ENCODE measurements at places on chromosomes 2 and 18. TPM values are rescaled to one million over a fixed set of nuclear protein-coding genes. Genes with fewer than 3 reads are reported as not detected.

DNA sequence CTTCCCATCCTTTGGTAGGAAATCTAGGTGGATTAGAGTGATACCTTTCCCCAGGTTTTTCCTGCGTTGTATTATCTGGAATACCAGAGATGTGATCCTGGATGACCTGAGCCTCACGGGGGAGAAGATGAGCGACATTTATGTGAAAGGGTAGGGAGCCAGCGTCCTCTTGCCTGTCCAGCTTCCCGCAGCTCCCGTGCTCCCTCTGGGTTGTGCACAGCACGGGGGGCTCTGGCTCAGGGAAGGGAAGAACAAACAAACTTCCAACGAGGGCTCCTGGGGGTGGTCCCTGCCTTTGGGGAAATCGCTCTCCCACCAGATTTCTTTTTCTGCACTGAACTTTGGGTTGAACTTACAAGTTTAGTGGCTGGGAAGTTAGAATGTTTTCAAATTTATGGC lies 215.7 kb downstream of the DYSF start:
- no peaks in the 10 kb centered on the region for H3K4me1 ChIP-seq
- no peaks in the 10 kb centered on the region for H3K36me3 ChIP-seq
- no peaks in the 10 kb centered on the region for H3K27me3 ChIP-seq
- DNase-seq: no peak
- no peak overlapping the region for H3K27ac ChIP-seq

DNA sequence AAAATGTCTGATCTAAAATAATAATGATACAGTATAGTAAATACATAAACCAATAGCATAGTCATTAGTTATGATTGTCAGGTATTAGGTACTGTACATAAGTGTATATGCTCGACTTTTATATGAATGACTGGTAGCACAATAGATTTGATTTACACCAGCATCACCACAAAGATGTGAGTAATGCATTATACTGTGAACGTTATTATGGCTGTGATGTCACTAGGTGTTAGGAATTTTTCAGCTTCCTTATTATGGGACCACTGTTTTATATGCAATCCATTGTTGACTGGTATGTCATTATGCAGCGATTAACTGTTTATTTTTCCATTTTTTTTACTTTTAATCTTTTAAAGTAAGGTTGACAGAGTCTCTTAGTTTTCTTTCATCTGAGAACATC lies 23.7 kb downstream of the ATP9B start:
- peaks cover 33% of the 10 kb centered on the region for H3K4me1 ChIP-seq
- no peaks in the 10 kb centered on the region for H3K27me3 ChIP-seq
- H3K36me3 ChIP-seq: peaks cover 28% of the 10 kb centered on the region
- no peak overlapping the region for H3K4me3 ChIP-seq
- DNase-seq: no peak

Gene TOGARAM2
- 2.7 TPM for total RNA-seq

DNA sequence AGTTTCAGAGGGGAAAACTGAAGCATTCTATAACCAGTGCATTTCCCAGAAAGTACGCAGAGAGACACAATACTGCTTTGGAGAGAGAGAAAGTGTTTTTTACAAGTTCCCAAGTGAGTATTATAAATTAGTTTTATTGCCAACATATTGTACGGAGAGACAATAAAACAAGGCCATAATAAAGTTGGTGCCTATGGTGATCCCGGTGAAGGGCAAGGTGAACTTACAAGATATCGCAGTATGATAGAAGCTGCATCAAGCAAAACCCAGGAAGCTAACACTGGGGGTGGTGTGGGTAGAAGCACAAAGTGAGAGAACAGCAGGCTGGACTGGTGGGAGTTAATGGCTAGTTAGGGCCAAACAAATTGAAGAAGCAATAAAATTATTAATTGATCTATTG lies 7.5 kb downstream of the TMSB10 start:
- H3K27ac ChIP-seq: no peak overlapping the region
- H3K4me3 ChIP-seq: no peak overlapping the region
- peaks cover 41% of the 10 kb centered on the region for H3K4me1 ChIP-seq
- H3K36me3 ChIP-seq: peaks cover 21% of the 10 kb centered on the region

- H3K4me1 ChIP-seq: peaks cover 53% of the 10 kb centered on the region
- H3K27me3 ChIP-seq: no peaks in the 10 kb centered on the region
- H3K36me3 ChIP-seq: no peaks in the 10 kb centered on the region
- peak overlapping the region; percentile 35 for H3K4me3 ChIP-seq
- DNase-seq: no peak
- peak overlapping the region; percentile 81 for H3K27ac ChIP-seq
These were observed 6.8 kb upstream of the ARHGAP25 start for GRCh38 chr2:68727683-68728375.

DNA sequence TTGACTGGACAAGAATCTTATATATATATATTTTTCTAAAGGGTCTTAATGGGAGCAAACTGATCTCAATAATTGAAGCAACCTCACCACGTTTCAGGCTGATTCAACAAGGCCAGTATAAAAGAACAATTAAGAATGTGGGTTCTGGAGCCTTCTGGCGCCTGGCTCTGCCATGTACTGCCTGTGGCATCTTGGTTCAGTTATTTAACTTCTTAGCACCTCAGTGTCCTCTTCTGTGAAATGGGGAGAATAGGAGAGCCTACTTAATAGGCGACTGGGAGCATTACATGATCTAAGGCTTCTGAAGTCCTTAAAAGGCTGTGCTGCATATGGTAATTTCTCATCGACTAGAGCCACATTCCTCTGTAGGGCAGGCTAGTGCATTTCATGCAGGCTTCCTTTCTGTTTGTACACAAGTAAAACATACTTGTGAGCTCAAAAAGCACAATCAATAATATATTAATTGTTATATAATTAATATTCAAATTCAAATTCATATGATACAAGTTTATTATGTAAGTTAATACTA lies 118.4 kb upstream of the LYPD1 start:
- H3K36me3 ChIP-seq: no peaks in the 10 kb centered on the region
- DNase-seq: no peak
- H3K27ac ChIP-seq: no peak overlapping the region
- H3K4me1 ChIP-seq: no peaks in the 10 kb centered on the region
- H3K27me3 ChIP-seq: no peaks in the 10 kb centered on the region

GRCh38 chr2:161725297-161725696 lies 101.1 kb downstream of the SLC4A10 start:
- H3K27me3 ChIP-seq: peaks cover 8% of the 10 kb centered on the region
- H3K36me3 ChIP-seq: no peaks in the 10 kb centered on the region
- H3K4me3 ChIP-seq: no peak overlapping the region
- H3K27ac ChIP-seq: no peak overlapping the region

Gene GPR17
- total RNA-seq: not detected

Gene KIF3C
- total RNA-seq: 3.8 TPM

DNA sequence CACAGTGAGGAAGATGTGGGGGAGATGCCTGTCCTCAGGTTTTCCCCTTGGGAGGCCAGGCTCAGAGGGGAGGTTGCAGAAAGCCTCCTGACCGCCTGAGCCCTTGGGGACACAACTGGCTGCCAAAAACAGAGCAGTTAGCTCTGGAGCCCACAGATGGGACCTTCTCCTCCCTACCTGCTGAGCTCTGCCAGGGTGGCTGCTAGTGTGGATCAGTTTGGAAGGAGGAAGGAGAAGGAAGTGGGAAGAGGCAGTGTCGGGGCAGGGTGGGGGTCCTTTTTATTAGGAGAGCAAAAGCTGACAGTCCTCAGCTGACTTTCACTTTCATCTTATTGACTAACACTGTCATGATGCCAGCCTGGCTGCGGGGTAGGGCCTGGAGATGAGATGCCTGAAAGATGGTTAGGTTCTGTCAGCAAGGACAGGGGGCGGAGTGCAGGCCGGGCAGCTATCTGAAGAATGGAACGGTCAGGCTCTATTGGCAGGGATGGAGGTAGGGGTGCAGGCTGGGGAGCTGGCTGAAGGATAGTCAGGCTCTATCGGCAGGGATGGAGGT lies 188.5 kb upstream of the HDAC4 start:
- H3K27ac ChIP-seq: no peak overlapping the region
- H3K4me1 ChIP-seq: no peaks in the 10 kb centered on the region
- no peaks in the 10 kb centered on the region for H3K36me3 ChIP-seq
- H3K27me3 ChIP-seq: peaks cover 2% of the 10 kb centered on the region
- DNase-seq: no peak

DNA sequence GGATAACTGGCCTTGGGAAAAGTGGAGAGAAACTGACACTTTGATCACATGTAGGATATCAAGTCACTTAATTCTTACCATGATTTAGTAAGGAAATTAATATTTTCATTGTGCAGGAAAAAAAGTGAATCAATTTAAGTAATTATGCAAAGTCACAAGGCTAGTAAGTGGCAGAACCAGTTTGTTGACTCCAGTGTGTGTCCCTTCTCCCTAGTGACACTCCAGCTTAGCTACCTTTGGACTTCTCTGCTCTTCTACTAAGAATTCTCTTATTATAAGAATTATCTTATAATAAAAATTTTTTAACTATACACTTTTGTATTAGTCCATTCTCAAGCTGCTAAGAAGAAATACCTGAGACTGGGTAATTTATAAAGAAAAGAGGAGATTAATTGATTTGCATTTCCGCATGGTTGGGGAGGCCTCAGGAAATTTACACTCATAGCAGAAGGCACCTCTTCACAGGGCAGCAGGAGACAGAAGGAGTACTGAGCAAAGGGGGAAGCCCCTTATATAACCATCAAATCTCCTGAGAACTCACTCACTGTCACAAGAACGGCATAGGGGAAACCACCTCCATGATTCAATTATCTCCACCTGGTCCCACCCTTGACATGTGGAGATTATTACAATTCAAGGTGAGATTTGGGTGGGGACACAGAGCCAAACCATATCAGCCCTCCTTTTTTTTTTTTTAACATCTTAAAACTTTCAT lies 13.6 kb downstream of the COL4A4 start:
- no peaks in the 10 kb centered on the region for H3K36me3 ChIP-seq
- no peak overlapping the region for H3K4me3 ChIP-seq
- H3K27me3 ChIP-seq: peaks cover 18% of the 10 kb centered on the region
- H3K4me1 ChIP-seq: no peaks in the 10 kb centered on the region
- no peak overlapping the region for H3K27ac ChIP-seq

- no peak overlapping the region for H3K4me3 ChIP-seq
- H3K27ac ChIP-seq: no peak overlapping the region
- H3K4me1 ChIP-seq: no peaks in the 10 kb centered on the region
- H3K27me3 ChIP-seq: no peaks in the 10 kb centered on the region
- H3K36me3 ChIP-seq: no peaks in the 10 kb centered on the region
- no peak for DNase-seq
These were observed 10.7 kb upstream of the WDSUB1 start for GRCh38 chr2:159297042-159297707.

GRCh38 chr2:239726091-239726591 lies 299.0 kb downstream of the NDUFA10 start:
- DNase-seq: no peak
- H3K27me3 ChIP-seq: no peaks in the 10 kb centered on the region
- no peak overlapping the region for H3K27ac ChIP-seq
- no peaks in the 10 kb centered on the region for H3K36me3 ChIP-seq
- no peak overlapping the region for H3K4me3 ChIP-seq

Gene IKZF2
- 28.7 TPM for total RNA-seq

DNA sequence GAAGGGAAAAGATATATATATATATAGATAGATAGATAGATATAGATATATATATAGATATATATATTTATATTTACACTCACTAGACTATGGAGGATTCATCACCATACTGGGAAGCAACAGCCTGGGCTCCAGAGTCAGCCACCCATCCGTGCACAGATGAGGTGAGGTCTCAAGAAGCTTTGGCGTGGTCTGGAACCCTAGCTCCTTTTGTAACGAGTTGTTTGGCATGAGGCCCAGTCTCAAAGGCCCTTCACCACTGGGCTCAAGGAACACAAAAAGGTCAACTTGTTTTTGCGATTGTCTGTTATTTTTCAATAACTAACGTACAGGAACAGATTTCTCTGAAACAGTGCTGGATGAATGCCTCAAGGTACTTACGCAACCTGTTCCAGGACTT lies 448.7 kb downstream of the CMPK2 start:
- H3K36me3 ChIP-seq: no peaks in the 10 kb centered on the region
- no peaks in the 10 kb centered on the region for H3K27me3 ChIP-seq
- DNase-seq: no peak
- no peaks in the 10 kb centered on the region for H3K4me1 ChIP-seq
- no peak overlapping the region for H3K4me3 ChIP-seq

Gene NPAS2
- 15.2 TPM for total RNA-seq

DNA sequence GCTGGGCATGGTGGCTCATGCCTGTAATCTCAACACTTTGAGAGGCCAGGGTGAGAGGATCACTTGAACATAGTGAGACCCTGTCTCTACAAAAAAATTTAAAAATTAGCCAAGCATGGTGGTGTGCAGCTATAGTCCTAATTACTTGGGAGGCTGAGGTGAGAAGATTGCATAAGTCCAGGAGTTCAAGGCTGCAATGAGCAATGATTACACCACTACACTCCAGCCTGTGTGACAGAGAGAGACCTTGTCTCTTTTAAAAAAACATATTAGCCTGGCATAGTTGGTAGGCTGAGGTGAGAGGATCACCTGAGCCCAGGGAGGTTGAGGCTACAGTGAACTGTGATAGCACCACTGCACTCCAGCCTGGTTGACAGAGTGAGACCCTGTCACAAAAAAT lies 13.7 kb downstream of the TRAPPC8 start:
- no peaks in the 10 kb centered on the region for H3K27me3 ChIP-seq
- H3K36me3 ChIP-seq: peaks cover 23% of the 10 kb centered on the region
- no peak overlapping the region for H3K4me3 ChIP-seq
- H3K4me1 ChIP-seq: peaks cover 12% of the 10 kb centered on the region

- H3K4me3 ChIP-seq: no peak overlapping the region
- H3K36me3 ChIP-seq: no peaks in the 10 kb centered on the region
- H3K27me3 ChIP-seq: peaks cover 4% of the 10 kb centered on the region
- no peak for DNase-seq
These were observed 18.6 kb downstream of the MBOAT2 start for GRCh38 chr2:8984855-8985254.

Gene CD8B2
- 3.9 TPM for total RNA-seq

GRCh38 chr2:51789918-51790317 lies 758.0 kb upstream of the NRXN1 start:
- no peaks in the 10 kb centered on the region for H3K36me3 ChIP-seq
- no peak overlapping the region for H3K4me3 ChIP-seq
- H3K4me1 ChIP-seq: no peaks in the 10 kb centered on the region
- no peaks in the 10 kb centered on the region for H3K27me3 ChIP-seq
- H3K27ac ChIP-seq: no peak overlapping the region

GRCh38 chr2:196723571-196723970 lies 75.9 kb downstream of the GTF3C3 start:
- peaks cover 10% of the 10 kb centered on the region for H3K36me3 ChIP-seq
- no peak overlapping the region for H3K27ac ChIP-seq
- no peaks in the 10 kb centered on the region for H3K27me3 ChIP-seq

Gene WDFY1
- 20.8 TPM for total RNA-seq

DNA sequence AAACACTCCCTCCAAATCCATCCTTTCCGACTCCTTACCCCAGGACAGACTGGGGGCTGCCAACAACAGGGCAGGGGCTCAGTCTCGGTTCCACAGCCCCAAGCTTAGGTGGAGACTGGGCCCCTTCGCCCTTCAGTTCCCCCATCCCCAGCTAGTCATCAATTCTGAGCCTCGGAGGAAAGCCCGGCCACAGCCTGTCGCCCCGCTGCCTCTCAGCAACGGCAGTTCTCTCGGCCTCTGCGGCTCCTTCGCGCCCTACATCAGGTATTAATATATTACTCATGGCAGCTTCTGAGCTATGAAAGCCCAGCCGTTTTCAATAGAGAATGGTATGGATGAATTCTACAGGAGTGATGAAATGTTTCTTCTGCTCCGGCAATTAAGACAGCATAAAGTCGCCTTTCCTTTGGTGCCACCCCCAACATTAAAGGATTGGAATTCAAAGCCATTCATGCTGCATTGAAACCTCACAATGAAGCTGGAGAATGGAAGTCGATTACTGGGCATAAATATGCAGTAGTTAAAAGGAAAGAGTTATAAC lies 2.8 kb downstream of the HDAC4 start:
- peaks cover 10% of the 10 kb centered on the region for H3K36me3 ChIP-seq
- DNase-seq: no peak
- H3K27ac ChIP-seq: no peak overlapping the region
- H3K4me1 ChIP-seq: peaks cover 42% of the 10 kb centered on the region
- no peak overlapping the region for H3K4me3 ChIP-seq

Measured in activated CD8-positive, alpha-beta T cell treated with anti-CD3 and anti-CD28 coated beads for 36 hours (primary cell).